ENCODE measurements at places on chromosomes 3 and 15.

- DNase-seq, result no peak
Observed at GRCh38 chr3:184645336-184645735, 66.5 kb downstream of the MAGEF1 start.

DNA sequence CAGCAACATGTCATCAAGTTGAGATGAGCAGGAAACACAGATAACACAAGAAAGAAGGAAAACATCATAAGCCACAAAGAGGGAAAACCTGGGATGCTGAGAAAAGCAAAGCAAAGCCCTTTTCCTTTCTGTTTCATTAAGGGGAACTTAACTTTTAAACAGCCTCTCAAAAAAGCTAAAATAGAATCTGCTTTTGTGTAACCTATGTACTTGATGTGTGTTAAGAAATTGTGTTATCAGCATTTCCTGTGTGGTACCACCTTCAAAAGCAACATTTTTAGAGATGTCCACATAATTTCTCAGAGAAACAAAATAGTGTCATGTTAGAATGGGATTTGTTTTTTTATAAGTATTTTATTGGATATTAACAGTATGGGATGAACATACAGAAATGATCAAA lies 206.2 kb downstream of the IL20RB start:
- no peak for DNase-seq

- peak; percentile 75 for DNase-seq
Observed at GRCh38 chr3:52039846-52040245, 16.5 kb downstream of the DUSP7 start.

- no peak for DNase-seq
Observed at GRCh38 chr3:59803268-59803667, 753.4 kb upstream of the CFAP20DC start.

GRCh38 chr3:41190509-41191284 lies 8.6 kb upstream of the CTNNB1 start:
- no peak for DNase-seq

- DNase-seq, result no peak
Observed at GRCh38 chr15:91698241-91698640, 155.3 kb upstream of the SLCO3A1 start.

- DNase-seq, result no peak
Observed at GRCh38 chr3:130825762-130826299, 68.1 kb upstream of the ATP2C1 start.

DNA sequence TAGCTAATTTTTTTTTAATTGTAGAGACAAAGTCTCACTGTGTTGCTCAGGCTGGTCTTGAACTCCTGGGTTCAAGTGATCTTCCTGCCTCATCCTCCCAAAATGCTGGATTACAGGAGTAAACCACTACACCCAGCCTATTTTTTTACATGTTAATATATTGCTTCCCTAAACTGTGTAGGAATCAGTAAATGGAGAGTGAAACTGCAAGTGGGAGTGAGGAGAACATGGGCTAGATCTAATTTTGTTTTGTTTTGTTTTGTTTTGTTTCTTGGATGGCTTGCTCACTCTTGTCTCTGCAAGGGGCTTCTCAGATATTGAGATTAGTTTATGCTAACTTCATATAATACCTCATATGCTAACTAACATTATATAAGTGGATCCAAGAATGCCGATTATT lies 31.5 kb downstream of the PARP15 start:
- no peak for DNase-seq

GRCh38 chr3:169404520-169404890 lies 259.0 kb downstream of the MECOM start:
- no peak for DNase-seq

DNA sequence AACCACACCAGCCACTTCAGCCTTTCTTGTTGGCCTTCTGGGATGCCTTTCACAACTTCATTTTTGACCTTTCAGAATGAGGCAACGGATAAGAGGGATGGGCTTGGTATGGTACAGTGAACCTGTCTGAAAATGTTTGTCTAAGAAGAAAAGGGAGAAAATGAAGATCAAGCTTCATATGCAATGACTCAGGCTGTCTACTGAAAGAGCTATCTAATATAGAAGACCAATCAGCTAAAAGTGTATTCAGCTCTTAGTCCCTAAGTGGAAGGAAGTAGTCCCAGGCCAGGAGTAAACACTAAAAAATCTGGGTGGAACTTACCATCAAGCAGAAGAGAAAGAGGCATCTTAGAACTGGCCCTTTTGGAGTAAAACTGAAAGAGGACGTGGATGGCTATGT lies 12.2 kb upstream of the UPK1B start:
- DNase-seq, result no peak

GRCh38 chr3:132606085-132606484 lies 9.0 kb downstream of the ACKR4 start:
- DNase-seq, result no peak

DNA sequence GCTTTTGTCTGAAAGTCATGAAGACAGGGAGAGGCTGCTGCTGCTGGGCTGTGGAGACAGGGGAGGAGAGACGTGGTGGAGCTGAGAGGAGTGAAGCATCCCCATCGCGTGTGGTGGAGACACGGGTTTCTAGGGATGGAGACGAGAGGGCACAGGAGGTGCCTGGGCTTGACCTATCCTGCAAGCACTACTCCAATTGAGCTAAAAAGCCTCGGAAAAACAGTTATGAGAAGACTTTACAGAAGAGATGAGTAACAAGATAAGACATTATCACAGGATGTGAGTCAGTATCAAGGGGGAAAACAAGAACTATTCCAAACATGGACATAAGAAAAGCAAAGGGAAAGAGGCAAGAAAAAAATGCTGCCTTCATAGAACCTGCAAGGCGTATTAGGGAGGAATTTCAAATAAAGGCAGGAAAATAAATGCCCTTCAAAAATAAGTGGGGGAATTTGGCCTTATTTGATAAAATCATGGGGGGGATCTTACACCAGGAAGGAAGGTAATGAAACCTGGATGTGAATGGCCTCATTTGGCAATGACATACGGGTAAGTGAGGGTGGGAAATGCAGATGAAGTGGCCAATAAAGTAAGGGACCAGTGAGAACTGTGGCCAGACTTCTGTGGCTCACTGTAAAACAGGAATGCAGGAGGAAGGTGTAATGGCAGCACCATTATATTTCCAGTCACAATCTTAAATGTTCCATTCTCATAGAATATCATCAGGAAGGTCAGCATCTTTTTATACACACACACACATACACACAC lies 97.9 kb downstream of the PLD1 start:
- DNase-seq, result no peak

DNA sequence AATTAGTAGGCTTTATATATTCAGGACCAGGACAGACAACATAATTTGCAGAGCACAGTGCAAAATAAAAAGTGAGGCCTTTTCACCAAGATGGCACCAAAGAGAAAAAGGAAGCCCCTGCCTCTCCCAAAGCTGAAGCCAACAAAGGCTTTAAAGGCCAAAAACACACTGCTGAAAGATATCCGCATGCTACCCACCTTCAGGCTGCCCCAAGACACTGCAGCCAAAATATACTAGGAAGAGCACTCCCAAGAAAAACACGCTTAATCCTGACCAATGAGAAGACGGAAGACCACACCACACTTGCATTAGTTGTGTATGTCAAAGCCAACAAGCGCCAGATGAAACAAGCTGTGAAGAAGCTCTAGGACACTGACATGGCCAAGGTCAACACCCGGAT lies 38.0 kb downstream of the PIK3CB start:
- DNase-seq, result no peak

DNA sequence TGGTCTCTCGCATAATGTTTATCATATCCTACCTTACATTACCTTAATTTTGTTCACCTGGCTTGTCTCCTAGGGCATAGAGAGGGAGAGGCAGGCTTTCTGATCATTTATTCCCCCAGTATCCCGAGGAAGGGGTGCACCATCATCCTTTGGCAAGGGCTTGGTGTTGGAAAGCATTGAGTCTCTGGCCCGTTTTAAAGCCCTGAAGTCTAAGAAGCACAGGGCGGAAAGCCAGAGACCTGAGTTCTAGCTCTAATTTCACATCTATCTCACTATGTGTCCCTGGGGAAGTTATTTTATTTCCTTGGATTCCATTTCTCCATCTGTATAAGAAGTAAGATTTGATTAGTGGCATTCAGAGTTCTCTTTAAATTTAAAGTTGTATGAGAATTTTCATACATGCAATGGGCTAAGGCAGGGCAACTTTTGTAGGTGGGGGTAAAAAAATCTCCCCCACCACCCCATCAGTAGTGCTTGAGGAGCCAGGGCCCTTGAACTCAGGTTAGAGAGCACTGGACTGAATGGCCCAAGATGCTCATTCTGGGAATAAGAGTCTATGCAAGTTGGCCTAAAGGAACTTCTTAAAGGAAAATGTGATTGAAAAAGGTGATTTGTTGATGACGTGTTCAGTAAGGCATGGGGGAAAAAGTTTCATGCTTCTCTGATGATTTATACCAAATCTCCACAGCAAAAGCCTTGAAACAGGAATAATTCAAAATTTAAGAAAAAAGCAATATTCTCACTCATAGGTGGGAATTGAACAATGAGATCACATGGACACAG lies 10.1 kb downstream of the TMC3 start:
- DNase-seq, result no peak

- no peak for DNase-seq
Observed at GRCh38 chr3:153032891-153033290, 129.1 kb upstream of the RAP2B start.

DNA sequence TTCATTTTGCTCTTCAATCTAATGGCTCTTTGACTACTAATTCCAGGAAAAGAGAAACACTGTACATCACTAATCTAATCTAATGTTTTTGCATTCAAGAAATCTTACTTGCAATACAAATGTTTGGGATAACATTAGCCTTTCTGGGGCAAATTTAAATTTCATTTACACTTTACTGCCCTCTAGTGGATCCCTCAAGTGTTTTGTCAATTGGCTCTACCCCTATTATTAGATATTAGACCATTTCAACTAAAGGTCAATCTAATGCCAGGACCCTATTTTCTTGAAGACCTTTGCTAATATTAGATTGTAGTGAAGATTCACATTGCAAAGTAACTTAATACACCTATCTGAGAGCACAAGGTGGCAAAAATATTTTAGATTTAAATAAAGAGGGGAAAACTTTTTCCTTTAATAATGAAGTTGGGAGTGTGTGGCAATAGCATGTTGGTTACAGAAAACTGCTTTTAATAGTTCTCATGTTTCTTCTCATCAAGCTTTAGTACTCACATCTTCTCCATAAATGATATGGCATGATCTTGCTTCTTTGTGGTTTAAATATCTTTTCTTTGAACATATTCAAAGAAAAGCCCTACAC lies 5.0 kb downstream of the C2CD4A start:
- DNase-seq, result no peak

DNA sequence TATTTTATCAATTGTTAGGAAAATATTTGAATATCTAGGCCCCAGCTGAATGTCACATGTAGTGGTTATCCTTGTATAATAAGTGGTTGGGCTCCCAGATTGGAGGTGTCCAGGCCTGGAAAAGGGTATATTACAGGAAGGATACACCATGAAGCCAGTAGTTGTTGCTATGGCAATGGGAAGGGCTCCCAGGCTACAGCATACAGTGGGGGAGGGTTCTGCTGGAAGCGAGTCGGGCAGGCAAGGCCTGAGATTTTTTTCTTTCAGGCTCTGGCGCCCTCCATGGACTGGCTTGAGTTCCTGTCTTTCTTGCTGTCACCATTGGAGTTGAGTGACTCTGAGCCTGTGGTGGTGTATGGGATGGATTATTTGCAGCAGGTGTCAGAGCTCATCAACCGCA lies 8.9 kb downstream of the ECE2 start:
- DNase-seq, result no peak

- no peak for DNase-seq
Observed at GRCh38 chr3:125042725-125043406, 12.9 kb downstream of the HEG1 start.

DNA sequence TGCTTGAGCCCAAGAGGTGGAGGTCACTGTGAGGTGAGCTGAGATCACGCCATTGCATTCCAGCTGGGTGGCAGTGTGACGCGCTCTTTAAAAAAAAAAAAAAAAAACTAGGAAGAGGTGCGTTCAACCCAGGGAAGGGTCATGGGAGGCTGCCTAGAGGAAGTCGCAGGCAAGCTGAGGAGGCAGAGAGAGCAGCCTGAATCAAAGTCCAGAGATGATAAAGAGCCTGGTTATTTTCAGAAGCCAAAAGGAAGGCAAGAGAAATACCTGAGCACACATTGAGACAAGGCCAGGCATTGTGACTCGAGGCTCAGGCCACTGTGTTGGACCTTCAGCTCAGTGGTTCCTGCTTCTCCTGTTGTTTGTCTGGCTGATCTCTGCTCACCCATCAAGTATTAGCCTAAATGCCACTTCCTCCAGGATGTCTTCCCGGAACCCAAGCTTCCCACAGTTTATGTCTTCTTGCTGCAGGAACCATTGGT lies 16.1 kb upstream of the GCNT3 start:
- no peak for DNase-seq

- no peak for DNase-seq
Observed at GRCh38 chr3:50539356-50540286, 27.9 kb downstream of the C3orf18 start.

Data from gastrocnemius medialis (tissue), 4 donors.